ENCODE measurements at places on chromosomes 2 and 18.
A peak's percentile ranks its signal among the peaks of the same experiment; 100 is the strongest.

GRCh38 chr2:85672456-85672855, 4.5 kb upstream of the SFTPB start:
- DNase-seq, result no peak

- peak; percentile 85 for DNase-seq
Observed at GRCh38 chr18:76620321-76621170, 125.5 kb upstream of the ZNF516 start.

- no peak for DNase-seq
Observed at GRCh38 chr2:191255271-191255670, 10.1 kb downstream of the MYO1B start.

GRCh38 chr2:33111002-33111446, 164.3 kb downstream of the LTBP1 start:
- no peak for DNase-seq

- no peak for DNase-seq
Observed at GRCh38 chr2:185473838-185474237, 264.8 kb upstream of the FSIP2 start.

DNA sequence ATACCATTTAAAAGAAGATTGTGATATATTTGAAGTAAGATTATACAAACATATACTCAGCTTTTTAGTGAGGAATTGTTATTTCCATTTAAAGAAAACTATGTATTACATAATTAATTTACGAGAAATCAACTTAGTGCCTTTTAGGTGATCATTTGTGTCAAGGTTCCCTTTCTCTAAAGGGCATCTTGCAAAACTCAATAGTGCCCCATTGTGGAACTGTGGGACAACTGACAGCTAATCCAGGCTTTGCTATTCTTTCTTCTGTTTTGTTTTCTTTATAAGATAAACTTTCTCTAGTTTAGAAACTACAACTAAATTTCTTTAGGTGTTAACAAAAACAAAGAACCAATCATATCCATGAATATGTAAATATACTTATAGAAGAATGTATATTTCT, 24.3 kb upstream of the VIT start:
- peak; percentile 42 for DNase-seq

DNA sequence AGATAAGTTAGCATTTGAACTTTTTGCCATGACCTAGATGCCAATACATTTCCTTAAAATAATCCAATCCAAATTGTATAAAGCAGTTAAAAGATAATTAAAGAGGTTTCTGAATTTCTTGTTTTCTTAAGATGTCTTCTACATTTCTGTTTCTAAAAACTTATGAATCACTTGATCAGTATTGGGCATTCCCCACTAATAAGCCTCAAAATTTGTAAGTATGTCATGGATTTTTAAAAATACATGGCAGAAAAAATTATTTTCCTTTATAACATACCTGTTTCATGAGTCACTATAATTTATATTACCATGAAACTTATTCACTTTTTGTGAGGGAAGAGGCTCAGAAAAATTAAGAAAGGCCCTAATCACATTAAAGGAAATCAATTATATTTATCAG, 90.3 kb upstream of the TFPI start:
- DNase-seq, result no peak

DNA sequence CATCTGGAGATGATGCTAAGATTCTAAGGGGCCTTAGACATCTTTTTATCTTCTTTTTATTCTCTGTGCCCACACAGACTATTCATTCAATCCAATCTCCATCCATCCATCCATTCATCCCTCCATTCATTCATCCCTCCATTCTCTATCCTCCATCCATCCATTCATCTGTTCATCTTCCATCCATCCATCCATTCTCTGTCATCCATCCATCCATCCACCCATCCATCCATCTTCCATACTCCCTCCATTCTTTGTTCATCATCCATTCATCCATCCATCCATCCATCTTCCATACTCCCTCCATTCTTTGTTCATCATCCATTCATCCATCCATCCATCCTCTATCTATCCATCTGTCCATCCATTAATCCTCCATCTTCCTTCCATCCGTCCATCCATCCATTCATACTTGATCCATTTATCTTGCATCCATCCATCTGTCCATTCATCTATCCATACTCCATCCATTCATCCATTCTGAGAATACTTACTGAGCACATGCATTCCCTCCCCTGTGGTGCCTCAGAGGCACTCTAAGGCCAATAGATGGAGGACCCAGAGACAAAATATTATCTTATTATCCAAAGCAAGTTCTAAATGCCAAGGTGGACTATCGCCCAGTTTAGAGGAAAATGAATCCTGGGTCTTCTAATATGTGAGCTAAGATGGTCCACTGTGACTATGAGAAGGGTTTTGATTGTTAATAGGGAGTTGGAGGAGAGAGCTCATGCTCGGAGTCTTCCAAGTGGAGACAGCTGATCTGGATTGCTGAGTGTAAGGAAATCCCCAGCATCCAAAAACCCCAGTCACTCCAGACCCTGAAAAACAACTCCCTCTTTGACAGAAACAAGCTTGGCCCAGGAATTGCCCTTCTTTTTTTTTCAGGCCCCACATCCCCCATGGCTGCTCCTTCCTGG, 152.6 kb upstream of the MYCN start:
- DNase-seq, result no peak
